ENCODE measurements at places on chromosomes 5 and 9.

- H3K4me1 ChIP-seq = no peaks in the 10 kb centered on the region
- DNase-seq = no peak
- H3K4me3 ChIP-seq = no peak overlapping the region
- no peak overlapping the region for H3K27ac ChIP-seq
- no peaks in the 10 kb centered on the region for H3K27me3 ChIP-seq
- no peaks in the 10 kb centered on the region for H3K36me3 ChIP-seq
Measured at GRCh38 chr5:18236386-18236785, 602.1 kb downstream of the TAF11L14 start.

DNA sequence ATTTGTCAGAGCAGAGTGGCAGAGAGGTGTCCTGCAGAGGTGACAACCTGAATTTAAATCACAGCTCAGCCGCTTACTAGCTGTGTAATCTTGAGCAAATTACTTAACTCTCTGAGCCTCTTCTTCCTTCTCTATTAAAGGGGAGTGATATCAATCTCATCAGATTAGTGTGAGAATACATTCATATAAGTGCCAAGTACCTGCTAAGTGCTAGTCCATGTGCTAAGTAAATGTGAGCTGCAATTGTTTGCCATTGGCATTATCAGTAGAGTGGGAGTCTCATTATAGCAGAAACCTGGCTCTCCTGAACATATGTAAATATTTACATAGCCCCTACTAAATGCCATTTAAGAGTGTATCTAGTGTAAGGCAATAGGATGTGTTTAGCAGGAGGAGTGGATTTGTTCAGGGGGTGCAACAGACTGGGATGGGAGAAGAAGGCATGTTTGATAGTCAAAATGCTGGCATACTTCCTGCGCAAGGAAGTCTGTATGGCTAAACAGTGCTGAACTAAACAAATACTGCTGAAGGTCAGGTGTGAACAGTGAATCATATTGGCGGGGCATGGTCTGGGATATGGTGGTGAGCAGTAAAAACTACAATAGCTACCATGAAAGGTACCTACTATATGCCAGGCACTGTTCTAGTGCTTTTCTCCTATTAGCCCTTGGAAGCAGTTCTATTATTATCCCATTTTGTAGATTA is 74.5 kb downstream of the F2RL2 start:
- no peak for DNase-seq
- no peak overlapping the region for H3K4me3 ChIP-seq
- no peak overlapping the region for H3K27ac ChIP-seq
- peaks cover 58% of the 10 kb centered on the region for H3K4me1 ChIP-seq
- no peaks in the 10 kb centered on the region for H3K36me3 ChIP-seq
- H3K27me3 ChIP-seq = no peaks in the 10 kb centered on the region

DNA sequence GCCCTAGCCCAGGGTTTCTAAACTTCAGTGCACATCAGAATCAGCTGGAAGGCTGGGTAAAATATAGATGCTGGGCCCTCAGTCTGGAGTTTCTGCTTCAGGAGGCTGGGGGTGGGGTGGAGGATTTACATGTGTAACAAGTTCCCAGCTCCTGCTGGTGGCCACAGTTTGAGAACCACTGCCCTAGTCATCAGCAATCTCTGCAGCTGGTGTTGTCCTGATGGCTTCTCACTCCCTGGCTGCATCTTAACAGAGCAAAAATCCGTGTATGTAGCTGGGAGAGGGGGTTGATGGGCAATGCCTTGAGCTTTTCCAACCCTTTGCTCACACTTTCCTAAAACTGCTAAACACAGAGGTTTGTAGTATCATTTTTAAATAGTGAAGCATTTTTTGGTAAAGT is 186.0 kb upstream of the KLF9 start:
- DNase-seq = no peak
- no peaks in the 10 kb centered on the region for H3K36me3 ChIP-seq
- no peak overlapping the region for H3K27ac ChIP-seq
- H3K4me1 ChIP-seq = no peaks in the 10 kb centered on the region
- H3K27me3 ChIP-seq = no peaks in the 10 kb centered on the region

GRCh38 chr5:76144513-76145274 is 61.5 kb downstream of the SV2C start:
- DNase-seq = no peak
- no peak overlapping the region for H3K4me3 ChIP-seq
- no peak overlapping the region for H3K27ac ChIP-seq

DNA sequence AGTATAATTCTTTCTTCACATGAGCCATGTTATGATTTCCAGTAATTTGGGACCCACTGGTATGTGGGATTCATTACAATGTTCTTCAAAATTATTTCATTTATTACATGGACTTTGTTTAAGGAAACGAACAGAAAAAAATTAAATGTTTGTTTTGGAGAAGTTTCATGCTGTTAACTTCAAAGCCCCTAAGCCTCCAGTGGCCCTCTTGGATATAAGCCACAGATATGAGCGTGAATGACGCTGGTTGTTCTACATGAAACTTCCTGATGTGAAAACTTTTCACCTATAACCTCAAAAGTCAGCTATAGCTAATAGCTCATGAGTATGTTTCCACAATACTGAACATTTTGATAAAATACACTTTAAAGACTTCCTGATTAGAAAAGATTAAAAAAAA is 334.2 kb downstream of the PDE4D start:
- no peak for DNase-seq
- H3K27me3 ChIP-seq = no peaks in the 10 kb centered on the region
- H3K4me3 ChIP-seq = no peak overlapping the region

DNA sequence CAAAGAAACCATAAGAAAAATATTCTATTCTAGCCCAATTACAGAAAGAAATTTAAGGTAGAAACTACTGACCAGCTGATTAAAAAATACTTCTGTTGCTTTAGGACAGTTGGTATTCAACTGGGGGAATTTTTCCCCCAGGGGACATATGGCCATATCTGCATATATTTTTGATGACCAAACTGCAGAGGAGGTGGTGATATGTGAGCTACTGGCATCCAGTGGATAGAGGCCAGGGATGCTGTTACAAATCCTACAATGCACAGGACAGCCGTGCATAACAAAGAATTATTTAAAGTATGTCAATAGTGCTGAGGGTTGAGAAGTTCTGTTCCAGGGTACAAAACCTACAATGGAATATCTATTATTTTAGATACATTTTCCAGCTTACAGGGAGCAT is 24.0 kb downstream of the ZFR start:
- H3K4me3 ChIP-seq = no peak overlapping the region
- no peak for DNase-seq
- H3K27me3 ChIP-seq = no peaks in the 10 kb centered on the region
- no peaks in the 10 kb centered on the region for H3K4me1 ChIP-seq
- peaks cover 28% of the 10 kb centered on the region for H3K36me3 ChIP-seq

DNA sequence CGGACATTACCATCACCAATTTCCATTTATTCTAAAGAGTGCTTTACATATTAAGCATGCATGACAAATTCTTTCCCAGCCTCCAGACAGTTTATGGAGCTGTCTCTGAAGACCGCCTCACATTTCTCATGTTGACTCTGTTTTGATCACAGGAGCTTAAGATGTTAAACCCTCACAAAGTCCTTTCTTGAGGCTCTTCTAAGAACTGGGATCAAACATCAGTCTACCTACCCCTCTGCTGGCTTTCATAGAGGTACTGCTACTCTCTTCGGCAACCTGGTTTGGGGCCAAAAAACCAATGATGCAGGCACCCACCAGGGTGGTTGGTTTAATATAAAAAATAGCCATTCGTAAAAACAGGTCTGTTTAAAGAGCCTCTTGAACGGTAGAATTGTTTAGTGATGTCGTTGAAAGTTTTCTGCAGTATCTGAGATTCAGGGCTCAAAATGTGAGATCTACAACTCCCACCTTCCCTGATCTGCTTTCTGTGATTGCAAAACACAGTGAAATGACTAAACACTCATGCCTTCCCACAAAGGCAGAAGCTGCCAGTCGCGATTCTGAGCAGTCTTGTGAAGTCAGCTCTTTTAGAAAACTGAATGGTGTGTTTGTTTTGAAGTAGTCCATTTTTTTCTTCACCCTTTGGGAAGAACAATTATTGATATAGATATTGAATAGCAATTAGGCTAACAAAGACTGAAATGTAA is 3.5 kb downstream of the RXFP3 start:
- no peaks in the 10 kb centered on the region for H3K36me3 ChIP-seq
- peaks cover 11% of the 10 kb centered on the region for H3K27me3 ChIP-seq
- DNase-seq = no peak
- no peak overlapping the region for H3K27ac ChIP-seq
- no peak overlapping the region for H3K4me3 ChIP-seq

GRCh38 chr9:135093111-135093510 is 5.6 kb downstream of the OLFM1 start:
- H3K36me3 ChIP-seq = no peaks in the 10 kb centered on the region
- DNase-seq = no peak
- H3K4me3 ChIP-seq = no peak overlapping the region
- H3K4me1 ChIP-seq = no peaks in the 10 kb centered on the region
- no peak overlapping the region for H3K27ac ChIP-seq
- no peaks in the 10 kb centered on the region for H3K27me3 ChIP-seq

- H3K27ac ChIP-seq = no peak overlapping the region
- no peaks in the 10 kb centered on the region for H3K36me3 ChIP-seq
- DNase-seq = no peak
Measured at GRCh38 chr5:116454417-116454927, 120.2 kb downstream of the SEMA6A start.

DNA sequence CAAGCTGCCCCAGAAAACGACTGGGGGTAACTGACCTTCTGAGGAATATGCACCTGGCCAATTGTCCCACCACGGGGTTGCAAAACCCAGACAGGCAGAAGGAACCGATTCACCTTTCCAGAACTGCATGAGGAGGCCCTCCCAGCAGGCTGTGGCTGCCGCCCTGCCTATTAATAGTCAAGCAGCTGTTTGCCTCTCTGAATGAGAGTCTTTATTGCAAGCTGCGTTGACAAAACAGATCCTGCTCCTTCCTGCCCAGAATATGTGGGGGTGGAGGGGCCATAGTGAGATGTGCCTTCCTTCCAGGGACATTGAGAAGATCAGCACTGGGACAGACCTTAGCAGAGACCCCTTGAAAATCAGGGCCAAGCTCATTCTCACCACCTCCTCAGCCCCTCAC is 18.3 kb upstream of the TCOF1 start:
- DNase-seq = no peak
- no peaks in the 10 kb centered on the region for H3K27me3 ChIP-seq
- no peak overlapping the region for H3K4me3 ChIP-seq
- H3K4me1 ChIP-seq = peaks cover 4% of the 10 kb centered on the region
- H3K27ac ChIP-seq = no peak overlapping the region
- H3K36me3 ChIP-seq = no peaks in the 10 kb centered on the region

DNA sequence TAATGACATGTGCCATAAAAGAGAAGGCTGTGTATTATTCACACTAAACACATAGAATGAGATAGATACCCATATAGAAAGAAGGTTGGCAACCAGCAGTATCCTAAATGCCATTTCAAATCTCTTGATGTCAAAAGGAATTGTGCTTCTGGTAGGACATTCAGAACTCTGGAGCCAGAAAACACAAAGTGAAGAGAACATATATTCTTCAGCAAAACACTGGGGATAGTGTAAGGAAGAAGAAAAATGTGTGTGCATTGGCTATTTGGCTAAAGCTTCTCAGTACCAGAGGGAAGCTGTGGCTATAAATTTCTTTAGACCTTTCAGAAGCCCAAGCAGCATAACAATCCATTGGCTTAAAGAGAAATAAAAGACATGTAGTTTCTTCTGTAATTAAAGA is 551.6 kb upstream of the C9orf72 start:
- H3K4me1 ChIP-seq = no peaks in the 10 kb centered on the region
- H3K27me3 ChIP-seq = no peaks in the 10 kb centered on the region
- no peak for DNase-seq

- H3K4me1 ChIP-seq = peaks cover 11% of the 10 kb centered on the region
- no peak overlapping the region for H3K4me3 ChIP-seq
- H3K27me3 ChIP-seq = no peaks in the 10 kb centered on the region
- H3K27ac ChIP-seq = no peak overlapping the region
Measured at GRCh38 chr5:55481293-55481855, 53.4 kb downstream of the PLPP1 start.

DNA sequence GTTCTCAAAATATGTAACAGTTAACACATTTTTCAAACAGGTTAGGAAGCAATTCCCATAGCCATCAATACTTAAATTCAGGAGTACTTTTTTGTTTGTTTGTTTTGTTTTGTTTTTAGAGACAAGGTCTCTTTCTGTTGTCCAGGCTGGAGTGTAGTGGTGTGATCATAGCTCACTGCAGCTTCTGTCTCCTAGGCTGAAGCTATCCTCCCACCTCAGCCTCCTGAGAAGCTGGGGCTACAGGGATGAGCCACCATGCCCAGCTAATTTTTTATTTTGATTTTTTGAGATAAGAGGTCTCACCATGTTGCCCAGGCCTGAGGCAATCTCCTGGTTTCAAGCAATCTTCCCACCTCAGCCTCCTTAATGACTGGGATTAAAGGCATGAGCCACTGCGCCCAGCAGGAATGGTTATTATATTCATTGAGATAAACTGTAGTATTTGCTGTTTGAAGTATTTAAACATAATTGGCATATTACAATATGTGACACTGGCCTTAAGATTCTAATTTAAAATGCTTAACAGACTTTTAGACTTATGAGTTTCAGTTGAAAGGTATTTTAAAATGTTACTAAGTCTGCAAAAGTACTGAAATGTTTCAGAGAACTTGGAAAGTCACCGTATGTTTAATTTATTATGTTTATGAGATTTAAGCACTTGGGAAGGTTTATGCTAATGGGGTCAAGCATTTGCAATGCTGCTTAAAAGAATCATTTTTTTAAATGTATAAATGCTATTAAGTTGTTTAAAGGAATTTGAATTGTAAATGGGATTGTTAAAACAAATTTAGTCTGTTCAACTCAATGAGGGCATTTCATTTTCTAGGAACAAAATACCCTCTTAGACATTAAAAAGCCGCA is 17.0 kb downstream of the UTP15 start:
- H3K36me3 ChIP-seq = peaks cover 4% of the 10 kb centered on the region
- H3K27ac ChIP-seq = no peak overlapping the region
- DNase-seq = no peak
- no peaks in the 10 kb centered on the region for H3K4me1 ChIP-seq

- no peak overlapping the region for H3K4me3 ChIP-seq
- H3K27me3 ChIP-seq = no peaks in the 10 kb centered on the region
- H3K36me3 ChIP-seq = no peaks in the 10 kb centered on the region
Measured at GRCh38 chr5:172646716-172647285, 5.7 kb downstream of the NEURL1B start.

GRCh38 chr5:5017827-5018577 is 122.1 kb upstream of the ADAMTS16 start:
- no peak for DNase-seq
- no peaks in the 10 kb centered on the region for H3K36me3 ChIP-seq
- H3K27ac ChIP-seq = no peak overlapping the region
- H3K4me1 ChIP-seq = no peaks in the 10 kb centered on the region
- no peak overlapping the region for H3K4me3 ChIP-seq

DNA sequence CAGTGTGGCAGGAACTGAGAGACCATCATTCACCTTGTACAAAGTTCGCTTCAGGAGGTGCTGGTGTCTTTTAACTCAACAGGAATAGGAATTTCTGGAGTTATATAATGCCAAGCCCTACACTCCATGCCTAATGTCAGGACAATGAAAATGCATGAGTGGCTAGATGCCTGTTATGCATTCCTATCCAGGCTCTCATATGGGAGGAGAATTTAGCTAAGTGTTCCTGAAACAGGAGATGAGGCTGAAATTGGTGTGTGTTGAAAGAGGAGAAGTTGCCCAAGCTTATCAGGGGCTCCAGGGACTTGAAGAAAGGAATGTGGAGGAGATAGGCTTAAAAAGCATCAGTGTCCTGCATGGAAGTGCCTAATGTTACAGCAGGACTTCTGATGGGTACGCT is 26.8 kb upstream of the PRUNE2 start:
- no peak overlapping the region for H3K27ac ChIP-seq
- no peak overlapping the region for H3K4me3 ChIP-seq
- no peaks in the 10 kb centered on the region for H3K36me3 ChIP-seq
- no peaks in the 10 kb centered on the region for H3K27me3 ChIP-seq

- H3K4me3 ChIP-seq = peak within 1 kb of the TSS; percentile 45
- H3K36me3 ChIP-seq = no peaks in the 10 kb centered on the region
- no peak for DNase-seq
- H3K27me3 ChIP-seq = peaks cover 4% of the 10 kb centered on the region
- H3K27ac ChIP-seq = no peak within 1 kb of the TSS
- H3K4me1 ChIP-seq = peaks cover 15% of the 10 kb centered on the region
Measured at GRCh38 chr5:171418982-171419687, at the start of gene FGF18. TSS of gene FGF18 (plus strand) at chr5:171419647. CDS start at chr5:171420200, 553 bp downstream.
